ENCODE measurements at places on chromosomes 2 and 18.

- no peak for DNase-seq
Observed at GRCh38 chr2:46724107-46724506, 191.5 kb downstream of the MCFD2 start.

DNA sequence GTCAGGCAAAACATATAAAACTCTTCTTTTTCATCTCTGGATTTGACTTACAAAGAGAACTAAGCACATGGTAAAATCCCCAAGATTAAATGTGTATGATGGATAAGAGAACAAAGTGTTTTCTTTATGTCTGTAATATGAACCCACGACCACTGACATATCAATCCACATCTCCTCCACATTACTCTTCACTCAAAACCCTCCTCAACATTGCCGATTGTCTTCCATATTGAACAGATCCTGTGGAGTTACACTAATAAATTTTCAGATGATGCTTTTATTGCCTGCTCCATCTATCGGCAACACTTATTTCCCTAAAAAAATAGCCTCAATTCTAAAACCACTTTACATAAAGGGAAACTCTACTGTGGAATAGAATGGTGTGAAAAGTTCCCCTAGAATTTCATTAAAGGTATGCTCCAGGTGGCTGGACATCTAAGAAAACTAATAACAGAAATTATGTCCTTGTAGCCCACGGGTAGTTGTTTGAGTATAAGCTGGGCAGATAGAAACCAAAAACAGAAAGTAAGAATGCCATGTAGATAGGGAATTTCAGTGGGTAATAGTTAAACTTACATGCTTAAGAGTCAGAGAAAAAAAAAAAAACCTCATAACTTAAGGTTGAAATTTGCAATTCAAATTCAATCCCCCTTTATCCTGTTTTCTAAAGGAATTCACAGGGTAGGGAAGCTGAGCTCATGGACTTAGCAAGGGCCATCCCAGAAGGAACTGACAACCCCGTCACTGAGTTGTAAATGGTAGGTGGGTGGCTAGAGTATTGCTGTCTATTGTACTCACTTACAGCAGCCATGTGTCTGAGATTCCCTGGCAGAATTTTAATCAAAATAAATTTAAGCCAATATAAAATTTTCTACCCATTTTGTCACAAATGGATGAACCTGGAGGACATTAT is 305.4 kb upstream of the LYPD1 start:
- DNase-seq: no peak

DNA sequence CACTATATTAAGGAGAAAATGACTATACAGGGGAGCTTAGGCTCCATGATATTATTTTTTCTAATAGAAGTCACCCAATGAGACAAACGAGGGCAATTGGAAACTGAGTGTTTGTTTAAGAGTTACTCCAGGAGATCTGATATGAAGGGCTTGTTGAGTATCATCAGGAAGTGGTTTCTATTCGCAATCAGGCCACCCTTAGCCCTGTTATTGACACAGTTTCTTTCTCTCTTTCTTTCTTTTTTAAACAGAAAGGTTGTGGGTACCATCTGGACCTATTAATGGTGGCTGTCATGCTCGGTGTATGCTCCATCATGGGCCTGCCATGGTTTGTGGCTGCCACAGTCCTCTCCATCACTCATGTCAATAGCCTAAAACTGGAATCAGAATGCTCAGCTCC is 117.3 kb downstream of the DPP4 start:
- no peak for DNase-seq

DNA sequence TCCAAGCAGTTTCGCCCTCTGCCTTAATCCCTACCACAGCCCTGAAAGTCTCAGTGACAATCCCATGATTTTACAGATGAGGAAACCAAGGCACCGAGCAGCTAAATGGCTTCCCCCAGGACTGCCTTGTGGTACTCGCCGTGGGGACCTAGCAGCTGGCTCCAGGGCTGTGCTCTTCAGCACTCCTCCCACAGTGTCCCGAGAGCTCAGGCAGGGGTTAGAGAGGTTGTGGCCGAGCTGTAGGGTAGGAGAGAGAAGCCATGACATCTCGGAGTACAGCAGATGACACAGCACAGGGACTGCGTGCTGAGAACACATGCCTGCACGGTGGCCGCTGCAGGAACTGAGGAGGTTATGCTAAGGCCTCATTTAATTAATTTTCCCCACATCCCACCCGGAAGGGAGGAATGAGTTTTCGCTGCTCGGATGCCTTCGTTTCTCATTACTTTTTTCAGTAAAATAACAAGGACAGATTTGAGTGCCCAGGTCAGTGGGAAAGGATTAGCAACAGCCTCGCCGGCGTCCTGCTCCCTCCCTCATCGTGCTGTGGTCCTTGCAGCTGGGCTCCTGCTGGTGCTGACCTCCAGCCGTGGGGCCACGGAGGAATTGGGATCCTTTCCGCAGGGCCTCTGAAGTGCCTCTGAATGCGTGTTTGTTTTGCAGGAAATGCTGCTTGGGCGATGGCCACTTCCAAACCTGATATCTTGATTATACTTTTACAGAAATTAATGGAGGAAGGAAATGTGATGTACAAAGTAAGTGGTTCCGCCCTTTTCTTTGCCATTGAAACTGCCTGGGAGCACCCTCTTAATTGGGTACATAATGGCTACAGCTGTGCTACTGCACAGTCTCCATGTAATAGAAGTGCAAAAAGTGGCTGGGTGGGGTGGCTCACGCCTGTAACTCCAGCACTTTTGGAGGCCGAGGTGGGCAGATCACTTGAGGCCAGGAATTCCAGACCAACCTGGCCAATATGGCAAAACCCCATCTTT is 61.2 kb downstream of the WDSUB1 start:
- no peak for DNase-seq

DNA sequence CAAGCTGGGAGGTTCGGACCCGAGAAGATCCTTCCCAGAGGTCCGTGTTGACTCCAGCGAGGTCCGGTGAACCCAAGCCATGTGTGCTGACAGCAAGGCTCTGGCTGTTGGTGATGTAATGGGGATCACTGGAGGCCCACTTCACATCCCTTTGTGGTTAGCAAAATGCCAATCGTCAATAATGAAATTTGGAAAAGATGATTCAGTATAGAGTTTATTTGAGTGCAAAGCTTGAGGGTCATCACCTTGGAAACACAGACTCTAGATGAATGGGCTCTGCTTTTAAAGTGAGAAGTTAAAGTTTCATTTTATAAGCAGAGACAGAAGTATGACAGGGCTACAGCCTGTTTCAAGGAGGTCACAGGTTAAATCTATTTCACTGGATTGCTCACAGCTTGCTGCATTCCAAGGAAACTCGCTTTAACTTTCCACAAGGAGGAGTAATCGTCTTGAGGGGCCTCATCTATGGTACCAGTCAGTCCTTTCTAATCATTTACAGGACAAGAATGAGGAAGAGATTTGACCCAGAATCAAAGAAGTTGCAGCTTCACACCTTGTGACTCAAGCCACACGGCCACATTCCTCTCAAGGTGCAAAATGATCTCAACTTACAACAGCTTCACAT is 140.5 kb downstream of the TPO start:
- DNase-seq: no peak

DNA sequence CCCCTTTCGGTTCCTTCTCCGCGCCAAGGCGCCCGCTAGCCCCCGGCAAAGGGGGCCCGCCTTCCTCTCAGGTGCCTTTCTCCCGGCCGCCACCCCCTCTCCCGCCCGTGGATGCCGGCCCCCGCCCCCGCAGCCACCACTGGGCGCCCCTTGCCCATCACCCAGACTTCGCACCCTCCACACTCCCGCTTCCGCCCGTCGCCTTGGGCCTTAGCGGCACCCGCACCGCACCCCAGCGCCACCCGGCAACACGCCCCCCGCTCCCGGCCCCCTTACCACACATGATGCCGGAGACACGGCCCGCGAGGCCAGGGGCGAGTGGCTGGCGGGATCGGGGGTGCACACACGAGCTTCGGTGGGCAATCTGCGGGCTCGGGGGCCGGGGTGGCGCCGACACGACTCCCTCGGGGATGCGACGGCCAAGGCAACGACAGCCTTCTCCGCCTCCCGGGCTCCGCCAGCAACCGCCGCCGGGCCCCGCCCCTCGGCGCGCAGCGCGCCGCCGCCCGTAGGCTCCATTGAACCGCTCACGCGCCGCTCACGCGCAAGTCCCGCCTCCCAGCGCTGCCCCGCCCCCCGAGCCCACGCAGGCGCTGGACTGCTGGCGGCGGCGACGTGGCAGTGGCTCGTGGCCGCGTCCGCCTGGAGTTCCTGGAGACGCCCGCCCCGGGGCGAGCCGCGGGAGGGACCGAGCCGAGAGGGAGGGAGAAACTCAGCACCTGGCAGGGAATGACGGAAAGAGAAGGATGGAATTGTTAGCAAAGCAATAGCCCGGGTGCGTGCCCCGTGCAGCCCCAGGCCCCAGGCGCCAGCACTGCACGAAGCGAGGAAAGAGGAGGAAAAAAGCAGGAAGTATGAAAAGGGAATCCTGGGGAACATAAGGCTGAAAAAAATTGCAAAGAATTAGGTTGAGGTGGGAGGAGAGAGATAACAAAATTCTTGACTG is at the start of gene GFPT1:
Gene GFPT1 (minus strand): TSS at position 439 of the 946 bp plus-strand sequence. CDS start 156 bp downstream, at position 283.
- peak; percentile 63 for DNase-seq

GRCh38 chr2:169131587-169132512 is 62.5 kb downstream of the DHRS9 start:
- DNase-seq: peak; percentile 69

DNA sequence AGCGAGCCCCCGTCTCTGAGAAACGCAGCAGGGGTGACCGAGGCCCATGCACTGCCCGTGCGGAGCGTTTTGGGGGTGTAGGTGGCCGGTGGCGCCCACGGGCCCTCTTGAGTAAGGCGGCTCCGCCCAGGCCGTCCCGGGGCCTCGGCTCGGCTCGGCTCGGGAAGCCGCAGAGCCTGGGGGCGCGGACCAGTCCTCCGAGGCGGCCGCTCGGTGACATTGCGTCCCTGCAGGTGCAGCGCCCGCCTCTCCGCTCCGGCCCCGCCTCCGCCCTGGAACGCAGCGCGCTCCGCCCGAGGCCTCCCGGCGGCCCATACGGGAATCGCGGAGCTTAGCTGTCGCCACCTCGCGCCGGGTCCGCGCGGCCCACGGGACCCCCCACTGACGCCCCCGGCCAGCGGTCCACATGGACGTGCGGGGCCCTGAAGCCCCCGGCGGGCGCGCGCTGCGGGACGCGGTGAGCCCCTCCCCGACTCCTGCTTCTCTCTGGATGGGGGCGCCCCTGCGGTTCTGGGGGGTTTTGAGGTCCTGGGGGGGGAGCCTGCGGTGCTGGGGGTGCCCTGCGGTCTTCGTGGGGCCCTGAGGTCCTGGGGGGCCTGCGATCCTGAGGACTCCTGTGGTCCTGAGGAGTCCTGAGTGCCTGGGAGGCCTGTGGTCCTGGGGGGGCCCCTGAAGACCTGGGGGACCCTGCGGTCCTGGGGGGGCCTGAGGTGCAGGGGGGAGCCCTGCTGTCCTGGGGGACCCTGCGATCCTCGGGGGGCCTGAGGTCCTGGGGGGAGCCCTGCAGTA is at the start of gene HSBP1L1:
Gene HSBP1L1 (plus strand): TSS at position 314 of the 789 bp plus-strand sequence. CDS start 93 bp downstream, at position 407.
- DNase-seq: peak; percentile 30

- DNase-seq: peak; percentile 57
Observed at GRCh38 chr2:128420131-128420530, 101.5 kb upstream of the HS6ST1 start.

DNA sequence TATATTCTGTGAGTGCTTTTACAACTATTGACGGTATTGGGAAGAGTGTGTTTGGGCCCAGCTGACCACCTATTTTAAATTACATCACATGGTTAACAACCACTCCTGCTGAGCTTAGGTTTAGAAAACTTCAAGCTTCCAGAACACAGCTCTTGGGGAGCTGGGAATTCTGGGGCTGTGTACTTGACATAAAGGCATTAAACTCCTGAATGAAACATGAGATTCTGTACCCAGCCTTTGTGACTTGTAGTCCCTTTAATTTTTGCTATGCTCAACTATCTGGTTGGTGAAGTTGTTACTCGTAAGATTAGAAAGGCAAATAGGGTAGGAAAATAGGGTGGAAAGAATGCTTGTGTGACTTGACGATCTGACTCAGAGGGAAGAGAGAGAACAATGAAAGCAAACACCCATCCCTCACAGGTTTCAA is 66.9 kb downstream of the LTBP1 start:
- no peak for DNase-seq

DNA sequence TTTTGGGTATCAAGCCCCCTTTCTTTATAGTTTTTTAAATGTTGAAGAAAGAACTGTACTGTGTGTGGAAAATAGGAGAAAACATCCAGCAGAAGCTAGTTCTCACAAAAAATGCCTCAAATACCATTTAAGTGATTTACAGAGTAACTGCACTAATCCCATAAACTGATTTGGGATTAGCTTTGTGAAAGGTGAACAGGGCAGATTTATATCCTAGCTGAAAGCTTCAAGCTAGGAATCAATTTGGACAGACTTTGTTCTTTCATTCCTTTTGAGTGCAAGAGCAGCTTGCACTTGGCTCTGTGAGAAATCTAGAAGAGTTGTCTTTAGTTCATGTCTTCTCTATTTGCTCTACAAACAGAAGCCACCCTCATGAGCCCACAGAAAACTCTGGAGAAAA is 183.9 kb upstream of the VRK2 start:
- DNase-seq: peak; percentile 68

DNA sequence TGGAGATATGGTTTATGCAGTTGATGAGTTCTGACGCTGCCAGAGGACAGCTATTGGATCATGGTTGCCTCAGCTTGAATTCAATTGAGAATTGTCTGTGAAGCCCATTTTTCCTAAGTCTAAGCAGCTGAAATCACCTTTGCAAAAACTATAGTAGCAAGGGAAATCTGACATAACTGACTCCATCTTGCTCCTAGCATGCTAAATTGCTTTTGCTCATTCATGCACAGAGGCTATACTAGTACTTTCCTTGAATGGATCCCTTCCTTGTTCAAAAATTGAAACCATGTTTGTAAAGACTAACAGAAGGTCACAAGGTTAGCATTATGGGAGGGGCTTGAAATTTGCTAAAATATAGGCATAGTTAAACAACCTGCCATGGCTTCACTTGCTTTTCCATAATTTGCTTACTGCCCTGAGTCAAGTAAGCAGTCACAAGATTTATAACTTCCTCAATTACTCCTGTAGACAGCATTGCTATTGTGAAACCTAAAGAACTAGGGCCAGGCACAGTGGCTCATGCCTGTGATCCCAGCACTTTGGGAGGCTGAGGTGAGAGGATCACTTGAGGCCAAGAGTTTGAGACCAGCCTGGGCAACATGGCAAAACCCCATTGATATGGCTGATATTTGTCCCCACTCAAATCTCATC is 41.2 kb downstream of the CHRNA1 start:
- no peak for DNase-seq

DNA sequence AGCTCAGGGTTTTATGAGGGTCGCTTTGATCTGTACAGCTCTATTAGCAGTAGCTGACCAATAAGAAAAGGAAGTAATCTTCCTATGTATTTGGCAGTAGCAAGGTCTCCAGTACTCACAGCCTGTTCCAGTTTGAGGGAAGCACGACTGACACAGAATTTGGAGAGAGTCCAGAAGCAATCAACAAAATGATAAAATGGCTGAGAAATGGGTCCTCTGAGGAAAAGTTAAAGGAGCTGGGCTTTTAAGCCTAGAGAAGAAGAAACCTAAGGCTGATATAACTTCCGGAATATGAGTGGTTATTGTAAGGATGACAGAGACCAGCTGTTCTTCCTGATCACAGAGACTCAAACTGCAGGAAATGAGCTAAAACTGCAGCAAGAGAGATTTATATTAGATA is 382.8 kb downstream of the GPD2 start:
- no peak for DNase-seq

All from NCI-H524 (cell line).